ENCODE measurements at places on chromosomes 3 and 15.
A peak's percentile ranks its signal among the peaks of the same experiment; 100 is the strongest.

GRCh38 chr3:188701485-188701969 lies 470.2 kb upstream of the TPRG1 start:
- no peak for DNase-seq

- DNase-seq: no peak
These were observed 841.2 kb downstream of the TUSC7 start for GRCh38 chr3:117550766-117551165.

- DNase-seq: no peak
These were observed 276.7 kb downstream of the NFKBIZ start for GRCh38 chr3:102125994-102126368.

GRCh38 chr15:55253580-55253979 lies 36.0 kb downstream of the RAB27A start:
- DNase-seq: no peak

DNA sequence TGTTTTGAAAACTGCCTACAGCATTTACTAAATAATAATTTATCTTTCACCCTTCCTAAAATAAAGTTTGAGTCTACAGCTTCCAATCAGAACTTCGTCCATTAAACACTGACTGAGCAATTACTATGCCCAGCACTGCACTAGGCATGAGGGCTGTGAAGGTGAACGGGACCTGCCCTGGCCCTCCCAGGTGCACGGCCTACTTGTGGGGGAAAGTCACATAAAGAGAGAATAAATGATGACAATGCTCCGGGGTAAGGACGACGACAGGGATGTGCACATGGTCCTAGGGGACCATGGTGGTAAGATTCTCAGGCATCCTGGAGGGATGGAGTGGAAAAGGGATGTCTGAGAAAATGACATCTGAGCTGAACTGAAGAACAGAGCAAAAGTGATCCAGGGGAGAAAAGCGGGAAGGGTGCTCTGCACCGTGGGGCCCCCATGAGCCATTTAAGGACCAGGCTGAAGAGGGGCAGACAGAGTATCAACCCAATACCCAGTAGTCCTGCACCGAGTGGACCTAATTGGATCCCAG lies 11.5 kb downstream of the PLA2G4F start:
- DNase-seq: no peak

DNA sequence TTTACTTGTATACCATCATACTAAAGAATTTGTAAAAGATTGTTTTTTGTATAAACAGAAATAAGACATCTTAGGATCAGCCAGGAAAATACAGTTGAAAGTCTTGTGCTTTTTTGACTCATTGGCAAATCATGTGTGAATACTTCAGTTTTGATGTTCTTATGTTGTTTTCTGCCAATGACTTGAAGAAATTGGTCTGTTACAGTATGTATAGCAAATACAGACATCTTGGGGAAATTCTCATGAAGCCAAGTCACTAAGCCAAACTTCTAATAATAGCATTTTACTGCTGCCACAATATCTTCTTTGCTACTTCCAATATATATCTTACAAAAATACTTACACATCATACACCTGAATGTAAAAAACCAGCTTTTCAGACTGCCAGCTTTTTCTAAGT lies 83.2 kb downstream of the DZIP3 start:
- no peak for DNase-seq

GRCh38 chr15:82894971-82895520 lies 57.5 kb downstream of the HOMER2 start:
- no peak for DNase-seq

GRCh38 chr15:25832158-25832557 lies 31.0 kb downstream of the ATP10A start:
- DNase-seq: no peak

GRCh38 chr3:52896151-52896550 lies 1.2 kb downstream of the STIMATE start:
- DNase-seq: no peak

DNA sequence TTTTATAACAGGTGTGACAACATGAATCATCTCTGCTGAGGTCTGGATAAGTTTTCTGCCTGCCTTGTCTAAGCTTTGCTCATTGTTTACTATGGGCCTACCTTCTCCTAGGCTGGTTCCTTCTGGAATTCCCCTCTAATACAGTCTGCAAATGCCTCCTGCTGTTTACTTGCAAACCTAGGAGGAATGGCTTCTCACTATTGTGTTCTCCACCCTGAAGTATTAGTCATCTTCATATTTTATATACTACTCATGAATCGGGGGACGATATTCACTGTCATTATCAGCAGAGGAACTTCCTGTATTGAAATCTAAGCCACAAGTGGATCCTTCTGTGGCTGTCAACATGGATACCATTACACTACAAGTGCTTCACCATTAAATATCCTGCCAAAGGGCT lies 154.8 kb downstream of the PLCL2 start:
- no peak for DNase-seq

DNA sequence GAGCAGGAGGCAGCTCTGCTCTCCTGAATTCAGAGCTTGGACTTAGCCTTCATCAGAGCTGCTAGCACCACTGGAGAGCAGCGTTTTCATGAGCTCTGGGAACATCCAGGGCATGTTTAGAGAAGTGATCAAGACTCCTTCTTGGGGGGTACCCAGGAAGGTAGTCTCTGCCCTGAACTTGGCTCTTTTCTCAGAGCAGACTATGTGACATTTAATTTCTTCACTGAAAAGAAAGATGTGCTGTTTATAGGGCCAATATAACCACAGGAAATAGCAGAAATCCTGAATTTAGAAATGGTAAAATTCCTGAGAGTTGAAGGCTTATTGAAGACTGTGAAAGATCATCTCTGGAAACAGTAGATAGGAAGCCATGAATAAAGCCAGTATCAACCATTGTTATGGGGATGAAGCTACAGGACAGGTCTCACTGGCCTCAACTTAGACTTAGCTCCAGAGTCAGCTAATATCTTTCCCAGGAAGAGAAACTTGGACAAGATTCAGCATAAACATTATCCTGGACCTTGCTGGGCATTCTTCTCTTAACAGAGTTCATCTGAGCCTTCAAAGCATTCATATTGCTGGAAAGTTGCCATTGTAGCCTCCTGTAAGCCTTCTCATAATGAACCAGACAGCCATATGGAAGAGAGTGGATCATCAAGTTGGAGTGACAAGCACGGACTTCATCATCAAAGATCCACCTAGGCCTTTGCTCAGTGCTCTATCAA lies 386.6 kb upstream of the THBS1 start:
- DNase-seq: no peak

- DNase-seq: no peak
These were observed 225.0 kb upstream of the ATP11B start for GRCh38 chr3:182568261-182568660.

- no peak for DNase-seq
These were observed 3.5 kb downstream of the ADAMTS17 start for GRCh38 chr15:100338247-100338646.

DNA sequence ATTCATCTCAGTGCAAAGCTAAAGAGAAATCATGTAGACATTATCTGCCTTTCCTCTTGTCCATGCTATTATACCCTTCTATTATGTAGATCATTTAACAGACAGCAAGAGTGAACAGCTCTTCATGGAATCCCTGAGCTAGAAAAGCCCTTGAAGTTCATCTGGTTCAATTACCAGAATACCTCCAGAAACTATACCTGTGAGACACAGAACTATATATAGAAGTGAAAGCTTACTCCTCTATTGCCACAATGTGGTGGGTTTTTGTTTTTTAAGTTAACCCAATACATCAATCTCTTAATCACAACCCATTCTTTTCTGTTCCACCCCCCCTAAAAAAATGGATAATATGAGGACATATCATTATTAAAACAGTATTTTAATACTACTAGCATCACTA lies 347.7 kb downstream of the PLCL2 start:
- no peak for DNase-seq

- no peak for DNase-seq
These were observed 636.2 kb downstream of the NAALADL2 start for GRCh38 chr3:175495331-175495730.

DNA sequence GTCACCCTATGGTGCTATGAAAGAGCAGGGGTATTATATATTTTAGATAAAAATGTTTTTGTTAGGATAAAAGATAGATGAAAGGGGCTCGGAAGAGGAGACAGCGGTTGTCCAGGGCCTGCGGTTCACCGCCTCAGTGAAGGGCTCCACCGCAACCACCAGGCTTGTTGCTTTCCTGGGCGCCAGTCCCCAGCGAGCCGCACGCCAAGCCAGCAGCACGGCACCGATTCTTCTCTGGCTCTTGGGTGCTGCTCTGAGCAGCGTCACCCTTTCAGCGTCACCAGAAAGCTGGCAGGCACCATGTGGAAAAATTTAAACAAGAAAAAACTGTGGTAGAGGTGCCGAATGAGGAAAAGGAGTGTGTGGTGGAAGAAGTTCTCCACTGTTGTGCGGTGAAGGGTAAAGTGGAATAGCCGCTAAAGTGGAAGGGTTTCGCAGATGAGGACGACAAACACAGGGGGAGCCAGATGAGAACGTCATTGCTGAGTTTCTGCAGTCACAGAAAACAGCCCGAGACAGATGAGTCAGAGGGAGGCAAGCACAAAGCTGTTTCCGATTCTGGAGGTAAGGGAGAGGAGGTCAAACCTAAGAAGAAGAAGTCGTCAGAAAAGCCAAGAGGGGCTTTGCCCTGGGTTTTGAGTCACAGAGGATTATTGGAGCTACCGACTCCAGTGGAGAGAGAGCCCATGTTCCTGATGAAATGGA lies 569.2 kb downstream of the ZBBX start:
- DNase-seq: no peak

- peak; percentile 35 for DNase-seq
These were observed at the start of gene GADL1 for GRCh38 chr3:30894521-30895251. TSS of gene GADL1 (minus strand) at chr3:30894661. CDS start at chr3:30894614, 47 bp downstream.

- DNase-seq: no peak
These were observed 86.9 kb downstream of the IL5RA start for GRCh38 chr3:3023111-3023745.

GRCh38 chr3:114451051-114451451 lies 157.2 kb downstream of the TIGIT start:
- DNase-seq: no peak

DNA sequence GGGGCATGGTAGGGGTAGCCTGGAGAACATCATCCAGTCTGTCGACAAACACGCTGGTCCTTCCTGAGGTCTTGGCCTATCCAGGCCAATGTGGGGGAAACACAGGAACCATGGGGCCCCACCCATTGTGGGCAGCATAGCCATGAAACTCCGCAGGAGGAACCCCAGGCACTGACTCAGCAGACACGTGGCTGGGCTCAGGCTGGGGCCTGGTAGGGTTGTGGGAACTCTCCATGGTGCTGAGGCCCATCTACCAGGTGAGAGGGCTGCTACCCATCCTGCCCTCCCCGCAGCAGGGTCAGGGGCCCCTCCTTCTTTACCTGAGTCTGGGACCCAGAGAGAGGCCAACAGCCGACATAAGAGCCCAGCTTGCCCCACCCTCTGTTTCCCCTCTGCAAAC lies 22.6 kb upstream of the CACNA2D2 start:
- DNase-seq: peak; percentile 49

DNA sequence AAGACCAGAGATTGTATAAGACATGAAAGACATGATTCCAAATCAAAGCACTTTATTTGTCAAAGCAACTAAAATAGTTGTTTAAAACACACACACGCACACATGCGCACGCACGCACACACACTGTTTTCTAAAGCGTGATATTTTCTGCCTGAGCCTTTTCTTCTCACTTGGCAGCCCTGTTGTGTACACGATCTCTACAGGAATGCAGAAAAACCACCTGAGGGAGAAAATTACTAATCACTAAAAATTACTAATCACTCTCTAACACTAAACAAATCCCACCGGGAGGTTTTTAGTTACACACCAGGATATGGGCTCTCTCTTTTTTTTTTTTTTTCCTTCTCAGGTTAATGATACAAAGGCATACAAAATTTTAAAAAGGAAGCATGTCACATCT lies 160.1 kb upstream of the ATP11B start:
- no peak for DNase-seq

DNA sequence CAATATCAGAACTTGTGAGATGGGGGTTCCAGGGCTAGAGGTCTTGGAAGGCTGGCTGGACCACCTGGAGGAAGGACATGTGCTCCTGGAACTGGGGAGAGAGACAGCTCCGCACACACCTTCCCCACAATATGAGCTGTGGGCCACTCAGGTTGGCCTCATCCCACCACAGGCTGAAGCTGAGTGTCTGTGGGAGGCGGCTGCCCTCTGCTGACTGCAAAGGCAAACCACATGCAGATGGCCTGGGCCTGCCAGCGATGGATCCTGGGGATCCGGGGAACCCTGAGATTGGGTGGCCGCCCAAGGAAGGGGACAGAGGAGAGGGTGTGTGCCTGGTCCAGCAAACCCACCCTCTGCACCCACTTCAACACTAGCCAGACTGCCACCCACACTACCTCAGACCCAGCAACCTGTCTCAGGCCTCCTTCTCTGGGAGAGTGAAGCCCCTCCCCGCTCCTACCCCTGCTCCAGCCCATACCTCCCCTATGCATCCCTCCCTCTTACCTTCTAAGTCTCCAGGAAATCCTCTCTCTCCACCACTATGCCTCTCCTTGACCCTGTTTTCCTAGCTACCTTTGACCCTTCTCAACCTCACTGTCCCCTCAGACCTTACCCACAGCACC lies 44.8 kb downstream of the CYP11A1 start:
- DNase-seq: peak; percentile 71

GRCh38 chr15:57495554-57496165 lies 96.0 kb upstream of the MYZAP start:
- DNase-seq: no peak

DNA sequence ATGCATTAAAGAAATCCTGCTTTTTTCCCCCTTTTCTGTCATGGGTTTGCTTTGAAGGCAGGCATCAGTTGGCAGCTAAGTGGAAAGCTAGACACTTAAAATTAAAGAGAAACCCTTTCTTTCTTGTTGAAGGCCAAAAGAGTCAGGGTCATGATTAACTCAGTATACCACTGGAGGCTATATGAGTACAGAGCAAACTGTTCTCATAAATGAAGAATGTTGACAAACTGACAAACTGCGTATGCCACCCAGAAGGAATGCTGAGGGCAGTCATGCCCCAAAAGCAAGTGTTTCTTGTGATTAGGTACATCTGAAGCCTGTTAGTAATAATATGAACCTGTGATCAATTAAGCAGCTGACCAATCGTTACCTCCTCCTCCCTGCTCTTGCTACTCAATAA lies 43.6 kb upstream of the COL6A6 start:
- no peak for DNase-seq

DNA sequence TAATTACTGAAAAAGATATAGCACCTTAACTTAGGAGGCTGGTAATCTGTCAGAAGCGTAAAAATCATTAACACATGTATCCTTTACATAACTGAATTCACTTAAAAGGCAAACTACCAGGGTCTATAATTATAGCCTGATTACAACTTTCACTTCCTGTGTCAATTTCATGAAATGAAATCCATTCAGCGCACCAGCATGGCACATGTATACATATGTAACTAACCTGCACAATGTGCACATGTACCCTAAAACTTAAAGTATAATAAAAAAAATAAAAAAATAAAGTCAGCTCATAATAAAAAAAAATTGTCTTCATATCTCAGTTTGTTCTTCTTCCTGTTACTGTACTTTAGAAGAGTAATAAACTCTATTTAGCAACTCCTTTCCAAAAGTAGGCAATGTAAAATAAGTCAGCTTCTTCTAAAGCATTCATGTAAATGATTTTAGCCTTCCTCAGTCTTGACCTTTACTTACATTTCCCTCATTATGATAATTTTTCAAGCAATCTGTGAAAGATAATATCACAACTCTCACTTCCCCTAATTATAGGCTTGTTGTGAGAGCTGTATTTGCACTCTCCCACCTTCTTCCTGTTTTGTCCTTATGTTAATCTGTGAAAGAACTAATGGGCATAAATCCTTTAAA lies 50.1 kb downstream of the KBTBD8 start:
- no peak for DNase-seq

Data from right lobe of liver (tissue), 6 donors.